ENCODE measurements at places on chromosomes 16 and 17.
A peak's percentile ranks its signal among the peaks of the same experiment; 100 is the strongest.

DNA sequence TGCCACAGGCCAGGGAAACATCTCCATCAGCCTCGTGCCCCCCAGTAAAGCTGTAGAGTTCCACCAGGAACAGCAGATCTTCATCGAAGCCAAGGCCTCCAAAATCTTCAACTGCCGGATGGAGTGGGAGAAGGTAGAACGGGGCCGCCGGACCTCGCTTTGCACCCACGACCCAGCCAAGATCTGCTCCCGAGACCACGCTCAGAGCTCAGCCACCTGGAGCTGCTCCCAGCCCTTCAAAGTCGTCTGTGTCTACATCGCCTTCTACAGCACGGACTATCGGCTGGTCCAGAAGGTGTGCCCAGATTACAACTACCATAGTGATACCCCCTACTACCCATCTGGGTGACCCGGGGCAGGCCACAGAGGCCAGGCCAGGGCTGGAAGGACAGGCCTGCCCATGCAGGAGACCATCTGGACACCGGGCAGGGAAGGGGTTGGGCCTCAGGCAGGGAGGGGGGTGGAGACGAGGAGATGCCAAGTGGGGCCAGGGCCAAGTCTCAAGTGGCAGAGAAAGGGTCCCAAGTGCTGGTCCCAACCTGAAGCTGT, 3.4 kb downstream of the NXPH3 start:
- no peak for DNase-seq

DNA sequence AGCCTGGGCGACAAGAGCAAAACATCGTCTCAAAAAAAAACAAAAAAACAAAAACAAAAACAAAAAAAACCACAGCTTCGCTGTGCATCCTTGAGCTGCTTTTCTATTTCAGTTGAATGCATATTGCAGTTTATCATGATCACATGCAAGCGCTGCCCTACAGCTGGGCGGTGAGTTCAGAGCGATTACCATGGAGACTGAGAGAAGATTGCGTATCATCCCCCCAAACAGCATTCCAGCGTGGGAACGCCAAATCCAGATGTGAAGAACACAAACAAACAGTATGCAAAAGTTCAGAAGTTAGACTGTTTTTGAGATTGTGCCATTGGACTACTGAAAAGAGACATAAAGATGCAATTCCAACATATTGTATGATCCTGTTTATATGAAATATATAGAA, 15.1 kb upstream of the SLC52A1 start:
- no peak for DNase-seq

DNA sequence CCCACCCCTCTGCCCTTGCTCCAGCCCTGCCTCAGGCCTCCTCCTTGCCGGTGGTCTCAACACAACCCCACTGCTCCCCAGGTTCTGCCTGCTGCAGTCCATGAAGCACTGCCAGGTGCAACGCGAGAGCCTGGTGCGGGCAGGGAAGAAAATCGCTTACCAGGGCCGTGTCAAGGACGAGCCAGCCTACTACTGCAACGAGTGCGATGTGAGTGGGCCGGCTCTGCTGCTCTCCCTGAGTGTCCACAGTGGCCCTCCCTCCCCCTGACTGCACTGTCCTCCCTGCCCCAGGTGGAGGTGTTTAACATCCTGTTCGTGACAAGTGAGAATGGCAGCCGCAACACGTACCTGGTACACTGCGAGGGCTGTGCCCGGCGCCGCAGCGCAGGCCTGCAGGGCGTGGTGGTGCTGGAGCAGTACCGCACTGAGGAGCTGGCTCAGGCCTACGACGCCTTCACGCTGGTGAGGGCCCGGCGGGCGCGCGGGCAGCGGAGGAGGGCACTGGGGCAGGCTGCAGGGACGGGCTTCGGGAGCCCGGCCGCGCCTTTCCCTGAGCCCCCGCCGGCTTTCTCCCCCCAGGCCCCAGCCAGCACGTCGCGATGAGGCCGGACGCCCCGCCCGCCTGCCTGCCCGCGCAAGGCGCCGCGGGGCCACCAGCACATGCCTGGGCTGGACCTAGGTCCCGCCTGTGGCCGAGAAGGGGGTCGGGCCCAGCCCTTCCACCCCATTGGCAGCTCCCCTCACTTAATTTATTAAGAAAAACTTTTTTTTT, 1.8 kb upstream of the TMEM88 start:
- DNase-seq, result no peak

GRCh38 chr17:64174686-64175456, 44.9 kb upstream of the ERN1 start:
- peak; percentile 18 for DNase-seq

DNA sequence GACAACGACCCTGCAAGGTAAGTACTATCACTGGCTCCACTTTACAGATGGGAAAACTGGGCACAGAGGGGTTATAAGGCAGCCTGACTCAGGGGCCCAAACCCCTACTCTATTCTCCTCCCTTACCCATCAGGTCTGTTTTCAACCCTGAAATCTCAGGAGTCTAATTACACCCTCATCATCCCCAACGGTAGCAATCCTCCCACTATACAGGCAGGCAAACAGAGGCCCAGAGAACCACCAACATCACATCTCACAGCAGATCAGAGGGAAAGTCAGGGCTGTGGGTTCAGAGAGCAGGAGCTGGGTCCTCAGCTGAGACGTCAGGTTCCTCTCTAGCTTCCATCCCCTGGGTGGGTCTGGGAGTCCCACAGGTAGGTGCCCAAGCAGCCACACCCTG, 16.5 kb downstream of the JUP start:
- DNase-seq, result no peak

- DNase-seq, result no peak
These were observed 16.0 kb upstream of the APPBP2 start for GRCh38 chr17:60542071-60542470.

DNA sequence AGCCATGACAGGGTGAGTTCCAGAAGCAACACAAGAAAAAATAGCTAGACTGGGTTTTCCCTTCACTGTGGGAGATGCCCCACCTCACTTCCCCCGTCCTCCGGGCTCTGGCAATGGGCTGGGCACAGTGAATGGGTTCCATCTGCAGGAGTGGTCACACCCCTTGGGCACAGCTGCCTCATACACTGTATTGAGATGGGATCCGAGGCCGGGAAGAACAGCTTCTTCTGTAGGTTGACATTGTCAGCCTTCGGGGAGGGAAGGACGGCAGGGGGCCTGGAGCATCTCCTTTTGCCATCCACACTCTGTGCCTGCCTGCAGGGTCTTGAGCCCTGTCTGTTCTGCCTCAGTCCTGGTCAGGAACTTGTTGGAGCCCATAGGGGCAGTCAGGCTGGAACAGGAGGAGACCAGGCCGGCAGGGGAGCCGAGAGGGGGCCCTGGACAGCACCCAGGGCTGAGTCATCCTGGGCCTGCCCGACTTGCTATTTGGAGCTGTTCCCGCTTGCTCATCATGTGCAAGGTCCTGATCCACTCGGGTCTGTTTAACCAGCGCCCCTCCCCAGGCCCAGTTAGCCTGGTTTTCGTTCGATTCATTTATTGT, 286.7 kb downstream of the SEC14L1 start:
- DNase-seq, result no peak

GRCh38 chr17:54085934-54086333, 263.2 kb downstream of the KIF2B start:
- DNase-seq, result no peak

- DNase-seq, result no peak
These were observed 11.3 kb downstream of the CDK3 start for GRCh38 chr17:76011951-76012350.

DNA sequence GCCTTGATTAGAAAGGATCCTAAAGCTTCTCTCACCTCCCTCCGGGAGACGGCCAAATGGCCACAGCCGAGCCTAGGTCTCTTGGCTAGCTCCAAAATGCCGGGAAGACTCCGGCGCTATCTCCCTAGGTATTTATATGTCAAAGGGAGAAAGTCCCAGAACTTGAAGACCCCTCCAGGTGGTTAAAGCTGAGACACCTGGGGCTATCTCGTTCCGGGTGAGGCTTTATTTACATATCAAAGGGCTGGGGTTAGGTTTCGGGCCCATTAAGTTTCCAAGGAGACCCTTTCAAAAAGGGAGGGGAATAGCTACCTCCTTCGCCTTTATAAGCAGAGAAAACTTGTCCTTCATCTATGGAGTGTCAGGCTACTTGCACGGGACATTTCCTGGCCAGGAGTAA, 70.9 kb upstream of the KIFC3 start:
- no peak for DNase-seq

- no peak for DNase-seq
These were observed 228.4 kb downstream of the CPPED1 start for GRCh38 chr16:12575288-12575687.

DNA sequence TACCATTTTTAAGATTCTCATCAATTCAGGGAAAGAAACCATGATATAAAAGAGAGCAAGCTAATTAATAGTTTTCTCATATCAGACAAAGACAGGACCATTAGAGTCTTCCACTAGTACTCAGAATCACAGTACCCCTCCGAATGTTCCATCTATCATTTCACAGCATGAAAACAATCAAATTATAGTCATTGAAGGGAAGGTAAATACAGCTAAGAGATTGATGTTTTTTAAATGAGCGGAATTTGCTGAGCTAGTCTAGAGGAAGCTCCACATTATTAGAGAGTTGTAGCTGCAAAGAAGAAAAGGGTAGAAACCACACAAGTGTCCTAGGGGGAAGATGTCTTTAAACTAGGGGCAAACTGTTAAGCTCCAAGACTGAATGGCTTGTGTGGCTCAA, 808.9 kb downstream of the CDH11 start:
- DNase-seq, result no peak

GRCh38 chr17:70144260-70144846, 25.0 kb upstream of the KCNJ2 start:
- DNase-seq, result no peak

- DNase-seq, result no peak
These were observed 7.6 kb upstream of the MARVELD3 start for GRCh38 chr16:71618429-71618828.

- no peak for DNase-seq
These were observed 617.7 kb upstream of the CDH11 start for GRCh38 chr16:65739518-65739917.

DNA sequence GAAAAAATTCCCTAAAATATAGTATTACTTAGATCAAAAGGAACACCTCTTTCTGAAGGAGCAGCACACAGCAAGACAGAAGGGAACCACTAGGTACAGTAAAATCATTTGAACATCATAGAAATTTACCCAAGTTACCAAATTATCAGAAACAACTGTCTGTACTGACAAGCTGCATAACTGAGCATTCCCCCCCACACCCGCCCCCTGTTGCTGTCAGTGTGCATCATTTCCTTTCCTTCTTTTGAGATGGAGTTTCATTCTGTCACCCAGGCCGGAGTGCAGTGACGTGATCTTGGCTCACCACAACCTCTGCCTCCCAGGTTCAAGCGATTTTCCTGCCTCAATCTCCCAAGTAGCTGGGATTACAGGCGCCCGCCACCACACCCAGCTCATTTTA, 120.7 kb downstream of the TRIM37 start:
- DNase-seq, result no peak

- DNase-seq, result no peak
These were observed 51.4 kb upstream of the MNT start for GRCh38 chr17:2452216-2452750.

GRCh38 chr17:65346166-65346565, 209.0 kb downstream of the RGS9 start:
- peak; percentile 61 for DNase-seq

DNA sequence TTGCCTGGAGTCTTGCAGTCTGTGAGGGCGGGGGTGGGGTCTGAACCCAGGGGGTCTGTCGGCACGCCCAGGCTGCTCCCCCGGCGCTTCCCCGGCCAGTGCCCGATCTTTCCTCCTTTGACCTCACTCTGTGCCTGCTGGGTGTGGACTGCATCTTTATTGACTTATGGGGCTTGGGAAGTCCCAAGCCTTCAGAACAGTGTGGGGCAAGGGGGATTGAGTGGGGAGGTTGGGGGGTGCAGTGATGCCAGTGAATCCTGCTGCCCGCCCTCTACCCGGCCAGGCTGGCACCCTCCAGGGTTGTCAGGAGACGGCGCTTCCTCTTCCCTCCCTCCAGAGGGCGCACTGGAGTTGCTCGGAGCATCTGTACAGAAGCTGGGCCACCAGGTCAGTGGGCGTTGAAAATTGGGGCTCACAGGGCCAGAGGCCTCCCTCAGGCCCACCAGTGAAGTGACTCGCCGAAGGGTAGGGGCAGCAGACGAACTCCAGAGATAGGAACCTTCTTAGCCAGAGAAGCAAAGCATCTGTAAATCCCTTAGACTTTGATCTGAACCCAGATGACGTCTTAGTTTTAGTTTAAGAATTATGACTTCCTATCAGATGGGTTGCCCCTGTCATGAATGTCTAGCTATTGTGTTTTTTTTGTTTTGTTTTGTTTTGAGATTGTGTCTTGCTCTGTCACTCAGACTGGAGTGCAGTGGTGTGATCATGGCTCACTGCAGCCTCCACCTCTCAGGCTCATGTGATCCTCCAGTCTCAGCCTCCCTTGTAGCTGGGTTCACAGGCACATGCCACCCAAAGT, 184.8 kb upstream of the CIBAR2 start:
- DNase-seq, result no peak

GRCh38 chr17:64572682-64573154, 65.9 kb downstream of the CEP95 start:
- no peak for DNase-seq

DNA sequence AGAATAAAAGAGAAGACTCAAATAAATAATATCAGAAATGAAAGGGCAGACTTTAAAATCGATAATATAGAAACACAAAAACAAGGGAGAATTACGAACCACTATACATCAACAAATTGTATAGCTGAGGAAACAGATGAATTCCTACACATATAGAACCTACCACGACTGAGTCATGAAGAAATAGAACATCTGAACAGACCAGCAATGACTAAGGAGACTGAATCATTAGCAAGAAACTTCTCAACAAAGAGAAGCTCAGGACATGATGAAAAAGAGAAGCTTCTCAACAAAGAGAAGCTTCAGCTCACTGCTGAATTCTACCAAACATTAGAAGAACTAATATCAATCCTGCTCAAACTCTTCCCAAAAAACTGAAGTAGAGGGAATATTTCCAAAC, 255.9 kb downstream of the CEP112 start:
- no peak for DNase-seq

GRCh38 chr17:71502443-71502842, 618.4 kb upstream of the SOX9 start:
- no peak for DNase-seq

DNA sequence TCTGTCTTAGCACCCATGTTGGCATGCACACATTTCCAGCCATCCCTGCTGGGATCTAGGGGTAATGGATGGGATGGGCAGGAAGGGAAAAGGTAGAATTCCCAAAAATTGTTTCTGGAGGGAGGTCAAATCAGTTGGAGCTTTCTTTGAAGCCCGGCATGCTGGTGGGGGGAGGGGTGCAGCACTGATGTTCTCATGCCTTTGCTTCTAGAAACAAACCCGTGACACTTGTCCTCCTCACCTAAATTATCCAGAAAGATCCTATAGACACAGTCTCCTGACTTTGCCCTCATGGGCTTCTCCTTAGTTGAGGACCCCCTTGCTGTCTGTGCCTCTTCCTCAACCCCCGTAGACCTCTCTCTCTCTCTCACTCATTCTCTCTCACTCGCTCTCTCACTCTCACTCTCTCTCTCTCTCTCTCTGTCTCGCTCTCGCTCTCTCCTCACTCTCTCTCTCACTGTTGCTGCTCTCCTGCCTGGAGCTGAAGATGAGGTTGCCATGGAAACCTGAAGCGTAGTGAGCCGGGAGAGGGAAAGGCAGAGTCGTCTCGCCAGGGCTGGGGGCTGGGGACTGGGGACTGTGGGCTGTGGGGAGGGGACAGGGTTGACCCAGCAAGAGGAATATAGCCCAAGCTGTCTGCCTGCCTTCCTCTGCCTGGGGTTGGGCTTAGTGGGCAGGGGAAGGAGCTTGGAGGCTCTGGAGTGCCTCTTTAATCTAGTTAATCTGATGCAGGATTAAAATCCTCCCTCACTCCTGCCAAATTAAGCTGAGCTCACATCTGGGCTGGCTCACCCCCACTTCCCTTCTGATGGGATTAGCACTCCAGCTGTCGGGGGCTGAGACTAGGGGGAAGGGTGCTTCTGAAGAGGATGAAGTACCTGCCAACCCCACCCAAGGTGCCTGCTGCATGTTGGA, 16.1 kb downstream of the LASP1 start:
- no peak for DNase-seq

Measured in substantia nigra (tissue), 51 donors.